Activated naive CD4-positive, alpha-beta T cell (primary cell): ENCODE measurements at places on chromosomes 5 and 9.

DNA sequence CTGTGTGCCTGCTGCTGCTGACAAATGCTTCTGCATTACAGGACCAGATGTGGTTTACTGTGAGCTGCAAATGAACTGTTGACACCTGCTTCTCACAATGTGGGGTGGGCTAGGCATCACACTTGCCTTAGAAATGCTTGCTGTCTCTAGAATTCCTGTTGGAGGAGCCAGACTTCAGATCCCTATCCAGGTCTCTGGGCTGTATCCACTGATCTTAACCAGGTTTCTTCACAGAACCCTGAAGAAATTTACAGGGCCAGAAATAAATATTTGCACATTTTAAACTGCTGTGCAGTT is 255.4 kb downstream of the FAM114A2 start:
- no peak for DNase-seq

DNA sequence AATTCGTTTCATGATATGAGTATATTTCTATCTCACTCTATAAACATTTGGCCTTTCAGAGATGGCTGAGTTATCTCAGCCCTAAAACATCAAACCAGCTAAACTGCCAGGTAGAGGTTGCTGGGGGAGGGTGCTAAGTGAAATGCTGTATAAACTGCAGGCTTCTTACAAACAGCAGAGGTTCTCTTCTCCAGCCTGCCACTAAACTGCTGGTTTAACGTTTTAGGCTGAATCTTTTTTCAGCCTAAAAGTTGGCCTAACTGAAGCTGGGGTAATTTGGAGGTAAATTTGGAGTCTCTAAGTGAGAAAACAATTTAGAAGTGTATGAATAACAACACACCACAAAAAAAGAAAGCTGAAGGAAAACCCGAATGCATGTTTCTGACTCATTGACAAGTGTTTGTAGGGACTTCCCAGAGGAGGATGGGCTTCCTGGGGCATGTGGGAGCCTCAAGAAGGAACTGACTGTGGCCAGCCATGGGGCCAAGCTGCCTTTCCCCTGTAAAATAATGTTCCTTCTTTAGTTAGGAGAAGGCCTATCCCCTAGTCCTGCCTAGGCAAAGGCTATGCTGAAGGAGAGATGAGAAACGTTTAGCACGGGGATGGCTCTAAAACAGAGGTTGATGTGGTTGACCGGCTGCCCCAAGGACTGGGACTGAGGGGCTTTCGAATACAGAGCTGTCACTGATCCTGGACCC is 44.3 kb downstream of the SLC28A3 start:
- no peak for DNase-seq

DNA sequence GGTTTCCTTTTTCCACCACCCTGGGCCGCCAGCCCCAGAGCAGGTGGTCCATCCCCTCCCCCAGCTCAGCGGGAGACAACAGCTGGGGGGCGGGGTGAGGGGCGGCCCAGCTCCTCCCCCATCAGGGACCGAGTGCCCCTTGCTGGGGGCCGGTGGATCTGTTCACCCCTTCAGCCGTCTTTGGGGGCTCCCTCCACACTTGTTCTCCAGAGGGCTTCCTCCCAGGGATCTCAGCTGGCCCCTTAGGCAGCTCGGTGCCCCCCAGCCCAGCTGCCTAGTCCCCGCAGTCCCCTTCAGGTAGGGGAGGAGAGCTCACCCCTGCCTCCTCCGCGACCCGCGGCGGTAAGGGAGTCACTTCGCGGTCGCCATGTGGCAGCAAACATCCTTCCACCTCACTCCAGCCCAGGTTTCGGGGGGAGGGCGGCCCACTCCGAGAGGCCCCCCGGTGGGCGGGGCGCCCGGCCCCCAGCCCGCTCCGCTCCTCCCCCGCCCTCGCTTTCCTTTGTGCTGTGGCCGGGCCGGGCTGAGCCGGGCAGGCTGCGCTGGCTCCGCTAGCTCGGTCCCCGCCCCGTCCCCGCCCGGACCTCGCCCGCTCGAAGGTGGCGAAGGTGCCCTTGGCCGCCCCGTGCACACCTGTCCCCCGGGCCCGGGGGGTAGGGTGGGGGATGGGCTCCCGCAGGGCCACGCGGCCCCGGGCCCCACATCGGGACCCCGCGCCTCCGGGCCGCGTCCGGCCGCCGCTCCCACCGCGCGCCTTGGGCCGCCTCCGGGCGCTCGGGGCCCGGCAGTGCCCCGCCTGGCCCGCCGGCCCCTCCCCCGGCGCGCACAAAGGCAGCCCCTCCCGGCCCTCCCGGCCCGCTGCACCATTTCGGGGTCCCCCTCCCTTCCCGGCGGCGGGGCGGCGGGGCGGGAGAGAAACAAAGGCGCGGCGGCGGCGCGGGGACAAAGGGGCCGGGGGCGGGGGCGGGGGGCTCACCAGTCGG is 683 bp downstream of the DBN1 start:
- DNase-seq: no peak

- no peak for DNase-seq
These were observed 1858.6 kb upstream of the CDH9 start for GRCh38 chr5:28896949-28897348.

DNA sequence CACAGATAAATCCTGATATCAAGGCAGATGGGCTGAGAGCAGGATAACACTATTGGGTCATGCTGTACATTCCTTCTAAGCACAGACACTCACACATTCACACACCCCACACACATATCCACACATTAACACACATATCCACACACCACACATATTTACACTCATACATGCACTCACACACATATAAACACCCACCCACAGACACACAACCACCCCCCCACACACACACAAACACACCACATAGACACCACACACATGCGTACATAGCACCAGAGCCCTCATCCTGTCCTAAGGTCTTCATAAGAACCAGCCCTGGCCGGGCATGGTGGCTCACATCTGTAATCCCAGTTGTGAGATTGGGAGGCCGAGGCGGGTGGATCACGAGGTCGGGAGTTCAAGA is 322.3 kb upstream of the ADCY2 start:
- no peak for DNase-seq

DNA sequence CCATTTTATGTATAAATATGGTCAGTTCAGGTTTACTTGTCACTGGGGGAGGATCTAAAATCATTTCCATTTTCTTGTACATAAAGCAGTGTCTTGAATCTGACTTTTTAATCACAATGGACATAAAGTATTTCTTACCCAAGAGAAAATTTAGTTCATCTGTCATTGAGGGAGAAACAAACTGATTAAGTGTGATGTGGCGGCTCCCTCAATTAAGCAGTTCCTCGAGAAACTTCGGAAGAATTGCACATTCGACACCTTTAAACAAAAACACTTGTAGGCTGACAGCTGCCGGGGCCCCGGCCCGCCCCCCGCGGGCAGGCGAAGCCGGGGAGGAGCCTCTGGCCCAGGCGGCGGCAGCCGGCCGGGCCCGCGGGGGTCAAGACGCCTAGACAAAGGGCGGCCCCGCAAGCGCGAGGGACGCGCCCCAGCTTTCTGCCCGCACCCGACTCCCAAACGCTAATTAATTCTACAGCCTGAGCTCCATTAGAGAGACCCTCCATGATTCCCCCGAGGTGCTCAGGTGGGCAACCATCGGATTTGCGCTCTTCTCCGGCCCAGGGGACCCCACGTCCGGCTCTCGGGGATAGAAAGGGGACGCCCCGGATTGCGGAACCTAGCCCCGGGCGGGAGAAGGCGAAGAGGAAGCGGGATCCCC is 750 bp downstream of the TRIM36 start:
- no peak for DNase-seq

GRCh38 chr5:80608731-80609130 is 38.7 kb upstream of the ANKRD34B start:
- no peak for DNase-seq

GRCh38 chr5:67817652-67818051 is 397.9 kb upstream of the PIK3R1 start:
- DNase-seq: no peak

DNA sequence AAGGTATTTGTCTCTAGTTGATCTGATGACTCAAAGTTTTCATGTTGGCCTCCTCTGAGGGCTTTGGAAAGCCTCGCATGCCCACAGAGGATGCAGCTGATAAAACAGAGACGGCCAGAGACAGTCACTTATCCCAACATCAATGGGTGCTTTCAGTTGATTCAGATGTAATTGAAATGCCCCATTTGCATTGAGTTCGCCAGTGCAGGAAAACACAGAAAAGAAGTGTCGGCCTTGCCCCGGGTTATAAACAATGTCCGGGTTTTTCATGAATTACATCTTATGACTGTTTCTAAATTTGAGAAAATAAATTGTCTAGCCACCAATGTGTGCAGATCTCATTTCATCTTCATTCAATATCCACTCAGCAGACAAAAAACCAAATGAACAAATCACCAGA is 42.2 kb upstream of the ICE1 start:
- DNase-seq: no peak

DNA sequence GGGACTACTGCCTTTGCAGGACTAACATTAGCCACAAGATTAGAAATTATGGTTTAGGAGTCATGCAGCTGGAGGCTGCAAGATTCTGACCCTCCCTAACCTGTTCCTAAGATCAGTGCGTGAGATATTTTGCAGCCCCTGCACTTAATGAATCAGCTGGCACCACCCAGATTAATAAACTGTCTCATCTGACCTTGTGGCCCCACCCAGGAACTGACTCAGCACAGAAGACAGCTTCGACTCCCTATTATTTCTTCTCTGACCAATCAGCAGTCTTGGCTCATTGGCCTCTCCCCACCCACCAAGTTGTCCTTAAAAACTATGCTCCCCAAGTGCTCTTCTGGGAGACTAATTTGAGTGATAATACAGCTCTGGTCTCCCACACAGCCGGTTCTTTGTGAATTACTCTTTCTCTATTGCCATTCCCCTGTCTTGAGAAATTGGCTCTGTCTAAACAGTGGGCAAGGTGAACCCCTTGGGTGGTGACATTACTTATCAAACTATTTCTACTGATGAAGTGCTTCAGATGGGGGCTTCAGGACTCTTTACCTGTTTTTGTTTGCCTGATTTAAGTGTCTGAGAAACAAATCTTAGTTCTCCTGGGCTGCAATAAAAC is 17.0 kb downstream of the CTSL start:
- no peak for DNase-seq

DNA sequence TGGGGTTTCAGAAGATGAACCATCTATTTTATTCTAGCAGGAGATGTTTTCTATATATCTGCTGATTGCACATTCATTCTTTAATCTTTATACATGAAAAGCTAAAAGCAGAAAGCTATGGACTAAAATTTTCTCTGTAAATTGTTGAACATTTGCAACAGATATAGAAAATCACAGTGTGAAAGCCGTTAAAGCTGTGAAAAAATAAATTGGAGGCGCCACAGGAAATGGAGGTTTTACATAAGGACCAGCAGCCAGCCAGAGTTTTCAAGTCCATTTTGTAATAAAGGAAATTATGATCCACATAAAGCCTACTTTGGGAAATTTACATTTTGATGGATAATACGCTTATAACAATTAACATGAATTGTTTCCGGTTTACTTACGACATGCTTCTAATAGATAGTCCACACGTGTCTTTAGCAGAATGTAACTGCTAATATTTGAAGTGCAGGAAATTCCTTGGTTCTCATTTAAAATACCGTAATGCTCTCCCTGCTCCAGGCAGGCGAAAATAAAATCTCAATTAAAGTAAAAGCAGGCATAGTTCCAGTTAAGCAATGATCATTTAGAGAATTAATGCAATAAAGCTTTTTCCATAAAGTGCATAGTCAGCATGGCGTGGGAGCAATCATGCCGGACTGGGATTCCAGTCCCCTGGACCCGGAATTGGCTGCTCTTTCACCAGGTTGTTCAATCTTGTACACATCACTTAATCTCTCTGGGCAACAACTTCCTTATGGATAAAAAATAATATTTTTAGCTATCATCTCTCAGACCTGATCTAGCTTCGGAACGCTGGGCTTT is 445.4 kb downstream of the ZNF608 start:
- no peak for DNase-seq

- no peak for DNase-seq
These were observed 102.0 kb downstream of the STK32A start for GRCh38 chr5:147336876-147337275.

- no peak for DNase-seq
These were observed 62.4 kb upstream of the ADRB2 start for GRCh38 chr5:148763996-148764395.

DNA sequence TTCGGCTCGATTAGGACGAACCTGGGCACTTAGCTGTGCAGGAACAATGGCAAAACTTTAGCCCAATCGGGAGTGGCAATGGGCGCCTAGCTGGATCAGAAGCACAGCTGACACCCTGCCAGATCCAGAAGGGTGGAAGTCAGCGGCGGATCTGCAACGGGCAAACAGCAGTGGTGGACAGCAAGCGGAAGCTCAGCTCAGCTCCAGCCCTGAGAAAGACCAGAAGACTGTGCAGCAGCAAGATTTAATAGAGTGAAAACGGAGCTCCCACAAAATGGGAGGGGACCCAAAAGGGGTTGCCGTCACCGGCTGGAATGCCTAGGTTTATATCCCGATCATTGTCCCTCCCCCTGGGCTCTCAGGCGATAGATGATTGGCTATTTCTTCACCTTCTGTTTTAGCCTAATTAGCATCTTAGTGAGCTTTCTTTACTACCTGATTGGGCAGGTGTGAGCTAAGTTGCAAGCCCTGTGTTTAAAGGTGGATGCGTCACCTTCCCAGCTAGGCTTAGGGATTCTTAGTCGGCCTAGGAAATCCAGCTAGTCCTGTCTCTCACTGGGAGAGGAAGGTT is 1237.9 kb downstream of the CDH12 start:
- no peak for DNase-seq

DNA sequence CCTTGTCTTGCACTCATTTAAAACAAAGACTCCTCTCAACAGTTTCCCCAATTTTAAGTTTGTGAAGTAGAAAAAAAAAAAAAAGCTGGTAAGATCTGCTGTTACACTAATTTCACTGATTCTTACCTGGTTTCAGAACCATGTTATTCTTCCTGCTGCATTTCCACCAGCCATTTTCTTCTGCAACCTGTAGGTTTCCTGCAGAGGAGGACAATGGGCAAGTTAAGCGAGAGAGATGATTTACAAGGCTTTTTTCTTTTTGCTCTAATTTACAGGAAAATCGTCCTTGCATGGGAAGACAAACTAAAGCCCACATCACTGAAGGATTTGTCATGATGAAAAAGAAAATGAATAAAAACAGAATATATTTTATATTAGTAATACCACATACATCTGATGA is 86.0 kb upstream of the SMARCA2 start:
- DNase-seq: no peak
